ENCODE measurements at places on chromosomes 4 and X.
A peak's percentile ranks its signal among the peaks of the same experiment; 100 is the strongest.

GRCh38 chr4:122652379-122652778 lies 31.5 kb upstream of the IL21 start:
- peak; percentile 16 for DNase-seq

- DNase-seq = no peak
Observed at GRCh38 chrX:102115748-102116147, 9.7 kb upstream of the TCEAL2 start.

DNA sequence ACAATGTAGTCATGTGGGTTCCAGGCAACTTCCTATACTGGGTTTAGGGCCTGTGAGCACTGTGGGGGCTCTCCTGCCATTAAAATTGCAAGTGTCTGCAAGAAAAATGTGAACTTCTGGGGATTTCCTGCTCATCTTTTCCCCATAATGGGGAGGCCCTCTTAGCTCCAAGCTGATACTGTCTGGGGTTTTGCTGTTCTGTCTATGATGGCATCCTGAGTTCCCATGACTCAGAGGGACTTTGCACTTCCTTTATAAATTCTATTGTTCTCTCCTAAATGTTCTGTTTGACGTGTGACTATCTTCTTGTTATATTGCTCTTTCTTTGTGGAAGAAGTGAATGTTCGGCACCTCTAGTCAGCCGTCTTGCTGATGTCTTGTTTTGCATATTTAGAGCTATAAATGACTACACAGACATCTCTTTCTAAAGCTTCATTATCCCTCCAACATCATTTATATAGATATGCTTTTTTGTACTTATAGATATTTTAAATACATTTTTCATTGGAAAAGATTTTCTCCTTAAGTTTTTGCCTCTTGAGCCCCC lies 465.8 kb downstream of the NAF1 start:
- no peak for DNase-seq

DNA sequence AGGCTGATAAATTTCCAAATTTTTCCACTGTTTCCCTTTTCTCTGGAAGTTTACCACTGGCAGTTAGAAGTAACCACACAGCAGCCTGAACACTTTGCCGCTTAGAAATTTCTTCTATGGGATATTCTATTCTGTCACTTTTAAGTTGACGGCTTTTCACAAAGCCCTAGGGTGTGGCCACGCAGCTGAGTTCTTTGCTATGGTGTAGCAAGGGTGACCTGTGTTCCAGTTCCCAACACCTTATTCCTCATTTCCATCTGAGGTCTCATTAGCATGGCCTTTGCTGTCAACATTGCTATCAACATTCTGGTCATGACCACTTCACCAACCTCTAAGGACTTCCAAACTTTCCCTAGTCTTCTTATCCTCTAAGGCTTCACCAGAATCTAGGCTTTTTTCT lies 45.4 kb upstream of the NFKB1 start:
- DNase-seq = no peak

DNA sequence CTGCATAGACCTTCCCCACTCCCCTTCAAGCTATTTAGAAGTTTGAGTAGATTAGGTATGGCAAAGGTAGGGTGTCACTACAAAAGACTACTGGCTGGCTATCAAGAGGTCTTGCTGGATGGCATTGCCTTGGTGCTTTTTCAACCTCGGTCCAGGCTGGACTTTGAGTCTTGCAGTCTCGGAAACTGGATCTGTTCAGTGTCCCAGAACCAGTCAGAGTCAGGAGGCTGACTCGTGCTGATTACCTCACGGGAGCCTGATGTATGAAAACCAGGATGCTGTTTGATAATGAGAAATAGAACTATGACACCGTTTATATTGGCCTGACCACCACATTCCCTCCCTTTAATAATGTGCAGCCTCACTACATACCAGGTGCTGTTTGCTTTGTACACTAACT lies 2.7 kb upstream of the PHKA1 start:
- DNase-seq = no peak

DNA sequence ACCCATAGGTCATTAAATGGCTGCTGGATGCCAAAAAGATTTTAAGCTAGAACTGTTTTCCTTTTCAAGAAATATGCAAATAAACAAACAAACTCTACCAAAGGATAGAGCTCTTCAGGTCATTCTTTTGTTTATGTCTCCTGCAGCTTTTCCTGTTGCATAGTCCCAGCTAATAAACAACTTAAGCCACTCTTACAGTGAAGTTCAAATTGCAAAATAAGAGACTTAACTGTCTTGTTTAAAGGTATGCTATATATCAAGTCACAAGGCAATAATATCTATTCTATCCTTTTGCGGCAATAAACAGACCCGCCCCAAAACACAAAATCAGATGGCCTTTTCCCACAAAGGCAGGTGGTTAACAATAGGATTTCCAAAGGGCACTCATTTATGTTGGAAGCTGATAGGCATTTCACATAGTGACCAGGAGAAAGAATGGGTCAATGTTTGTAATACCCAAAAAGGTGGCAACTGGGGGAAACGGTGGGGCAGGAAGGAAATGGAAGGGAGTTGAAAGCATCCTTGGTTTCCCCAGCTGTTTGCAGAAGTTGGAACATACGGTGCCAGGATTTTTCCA lies 15.3 kb downstream of the HAND2 start:
- DNase-seq = no peak

GRCh38 chr4:54745031-54745770 lies 87.4 kb downstream of the KIT start:
- no peak for DNase-seq

DNA sequence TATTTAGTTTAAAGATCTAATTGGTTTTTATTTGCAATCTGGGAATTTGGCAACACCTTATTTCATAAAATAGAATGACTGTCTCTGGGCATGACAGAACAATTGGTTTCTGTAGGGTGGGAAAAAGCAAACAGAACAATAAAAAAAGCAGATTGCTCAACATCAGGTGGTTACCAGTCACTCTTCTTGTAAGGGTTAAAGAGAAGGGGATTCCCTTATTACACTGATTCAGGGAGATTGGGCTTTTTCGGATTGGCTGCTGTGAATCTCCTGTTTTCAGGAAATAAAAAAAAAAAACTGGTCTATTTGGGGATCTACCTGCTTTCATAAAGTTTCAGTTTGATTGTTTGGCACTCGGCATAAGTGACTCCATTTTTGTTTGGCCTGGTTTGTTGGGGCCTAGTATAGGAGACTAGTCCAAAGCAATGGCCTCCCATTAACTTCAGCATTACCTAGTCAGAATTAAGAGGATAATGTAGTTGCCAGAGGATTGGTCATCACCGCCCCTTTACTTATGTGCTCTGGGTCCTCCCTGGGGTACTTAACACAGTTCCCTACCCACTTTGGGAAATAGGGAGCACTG lies 380.5 kb downstream of the IDS start:
- no peak for DNase-seq

DNA sequence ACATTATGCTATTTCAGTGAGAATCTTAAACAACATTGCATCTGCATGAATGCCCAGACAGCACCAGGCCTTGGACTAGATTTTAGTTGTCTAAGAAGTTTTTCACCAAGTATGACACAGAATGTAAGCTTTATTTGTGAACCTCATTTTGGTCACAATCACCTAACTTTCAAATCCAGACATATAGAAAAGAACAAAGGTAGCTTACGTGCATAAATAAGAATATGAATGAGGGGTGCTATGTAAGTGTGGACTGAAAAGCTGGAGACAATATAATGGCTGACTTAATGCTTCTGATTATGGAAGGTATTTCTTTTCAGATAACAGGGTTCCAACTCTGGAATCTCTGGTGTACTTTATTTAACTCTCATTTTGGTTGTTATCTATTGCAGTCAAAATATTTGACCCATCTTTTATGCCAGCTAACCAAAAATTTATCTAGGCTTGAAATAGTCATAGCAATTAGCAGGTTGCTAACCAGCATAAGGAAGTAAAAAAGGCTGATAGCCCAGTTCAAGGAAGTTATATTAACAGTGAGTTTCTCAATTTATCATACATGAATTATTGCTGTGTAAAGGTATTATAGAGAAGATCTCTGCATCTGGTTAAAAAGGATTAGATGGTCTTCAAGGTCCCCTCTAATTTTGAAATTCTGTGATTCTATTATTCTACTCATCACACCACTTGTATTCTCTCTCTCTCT lies 36.5 kb downstream of the SLC7A11 start:
- no peak for DNase-seq

DNA sequence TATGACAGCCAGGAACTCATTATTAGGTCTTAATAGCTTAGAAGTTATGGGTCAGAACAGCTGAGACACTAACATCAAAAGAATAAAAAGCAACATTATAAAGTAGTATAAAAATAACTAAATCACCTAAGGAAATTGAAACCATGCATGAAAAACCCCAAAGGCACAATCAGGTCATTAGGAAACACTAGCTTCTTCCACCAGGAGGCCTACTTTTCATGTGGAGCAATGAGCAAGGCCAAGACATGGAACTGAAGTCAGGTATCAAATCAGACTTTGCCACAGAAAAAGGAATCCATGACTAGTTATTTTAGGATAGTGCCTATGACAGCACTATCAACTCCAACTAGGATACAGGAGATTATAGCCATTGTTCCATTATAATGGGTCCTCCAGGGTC lies 7.9 kb downstream of the HUWE1 start:
- DNase-seq = no peak

DNA sequence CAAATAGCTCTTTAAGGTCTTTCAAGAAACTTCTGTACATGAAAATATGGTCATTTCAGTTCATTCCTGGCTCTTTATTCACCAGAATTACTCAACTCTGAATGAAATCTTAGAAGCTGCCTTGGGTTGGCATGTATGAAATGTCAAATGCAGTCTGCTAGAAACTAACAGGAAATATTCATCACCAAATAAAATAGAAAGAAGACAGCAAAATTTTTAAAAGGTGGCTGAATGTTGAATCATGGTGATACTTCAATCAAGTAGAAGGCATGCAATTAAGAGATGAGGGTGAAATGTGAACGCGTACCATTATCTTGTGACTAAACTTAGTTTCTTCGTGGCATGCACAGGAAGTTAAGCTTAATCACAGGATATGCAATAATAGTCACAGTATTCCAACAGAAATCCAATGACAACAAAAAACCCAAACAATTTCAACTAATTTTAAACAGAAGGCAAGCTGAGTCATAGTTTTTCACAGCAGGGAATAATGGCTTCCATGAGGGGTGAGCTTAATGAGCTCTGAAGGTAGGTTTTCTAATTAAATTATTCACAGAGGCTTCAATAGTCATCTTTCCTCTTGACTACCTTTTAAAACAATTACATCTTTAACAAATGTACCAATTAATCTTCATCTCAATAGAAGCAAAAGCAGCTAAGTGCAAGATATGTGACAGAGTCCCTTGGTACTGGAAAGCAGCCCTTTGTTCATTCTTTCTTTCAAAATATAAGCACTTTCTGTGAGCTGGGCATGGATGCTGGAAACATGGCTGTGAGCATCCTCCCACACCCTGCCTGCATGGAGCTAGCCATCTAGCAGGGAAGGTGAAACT lies 44.5 kb downstream of the SCFD2 start:
- DNase-seq = no peak

DNA sequence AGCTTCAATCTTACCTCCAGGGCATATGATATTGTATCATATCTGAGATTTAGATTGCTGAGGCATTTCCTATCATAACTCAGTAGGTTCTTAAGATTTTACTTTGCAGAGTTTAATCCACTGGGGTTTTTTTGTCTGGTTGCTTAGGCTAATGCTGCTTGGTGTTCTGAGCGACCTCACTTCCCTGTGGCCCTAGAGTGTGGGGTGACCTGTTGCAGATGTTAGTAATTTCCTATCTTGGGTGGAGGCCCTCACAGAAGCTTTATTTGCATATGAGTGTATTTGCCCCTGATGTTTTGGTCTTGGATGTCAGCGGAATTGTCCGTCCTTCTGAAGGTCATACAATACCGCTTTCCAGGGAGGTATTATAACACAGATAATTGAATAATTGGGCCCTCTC lies 137.1 kb downstream of the NDST3 start:
- DNase-seq = no peak

- DNase-seq = no peak
Observed at GRCh38 chr4:146814750-146815149, 130.9 kb downstream of the TTC29 start.

- no peak for DNase-seq
Observed at GRCh38 chr4:146976145-146976544, 30.5 kb upstream of the TTC29 start.

DNA sequence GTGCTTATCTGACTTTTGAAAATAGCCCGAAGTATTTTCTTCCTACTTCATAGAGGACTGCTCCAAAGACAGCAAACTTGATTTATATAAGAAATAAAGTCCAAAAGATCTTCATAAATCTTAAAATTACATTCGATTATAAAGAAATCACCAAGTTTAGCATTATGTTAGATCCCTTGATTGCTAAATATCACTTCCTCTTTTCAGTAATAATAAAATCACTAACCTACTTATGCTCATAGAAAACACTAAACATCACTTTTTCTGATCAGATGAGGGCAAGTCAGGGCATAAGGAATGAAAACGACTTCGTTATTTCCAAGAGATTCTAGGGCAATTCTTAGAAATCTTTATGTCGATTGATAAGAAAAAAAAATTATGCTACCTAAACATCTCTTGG lies 32.0 kb downstream of the DYNLT3 start:
- DNase-seq = no peak

GRCh38 chr4:100548200-100548560 lies 30.4 kb upstream of the EMCN start:
- DNase-seq = no peak

DNA sequence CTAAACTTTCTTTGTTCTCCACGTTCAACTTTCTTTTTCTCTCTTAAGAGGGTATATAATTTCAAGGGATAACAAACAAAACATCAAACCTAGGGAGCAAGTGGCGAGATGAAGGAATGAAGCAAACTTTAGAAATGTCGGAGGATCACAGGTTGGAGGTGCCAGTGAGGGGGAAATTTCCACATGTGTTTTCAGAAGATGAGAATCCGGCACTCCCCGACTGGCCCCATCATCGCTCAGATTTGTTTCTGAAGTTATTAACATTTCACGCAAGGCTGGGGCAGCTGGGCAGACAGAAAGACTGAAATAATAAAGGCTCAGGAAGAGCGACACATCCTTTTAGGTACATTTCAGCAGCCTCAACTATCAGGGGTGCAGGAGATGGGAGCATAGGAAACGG lies 134.9 kb downstream of the SMIM20 start:
- DNase-seq = no peak

DNA sequence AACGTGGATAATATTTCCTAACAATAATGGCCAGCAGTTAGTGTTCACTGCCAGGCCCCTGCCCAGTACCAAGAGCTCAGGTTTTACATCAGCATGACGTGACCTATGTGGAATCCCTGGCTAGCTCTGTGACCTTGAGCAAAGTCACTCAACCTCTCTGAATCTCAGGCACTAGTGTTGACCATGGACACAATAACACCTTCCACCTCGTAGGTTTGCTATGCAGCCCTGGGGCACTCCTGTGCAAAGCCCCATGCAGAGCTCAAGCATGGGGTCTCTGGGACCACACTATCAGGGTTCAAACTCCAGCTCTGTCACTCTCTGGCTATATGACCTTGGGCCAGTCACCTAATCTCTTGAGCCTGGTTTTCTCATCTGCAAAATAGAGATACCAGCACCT lies 38.7 kb upstream of the MSX1 start:
- DNase-seq = no peak

GRCh38 chr4:110586131-110586850 lies 36.6 kb downstream of the PITX2 start:
- DNase-seq = no peak

- DNase-seq = no peak
Observed at GRCh38 chr4:150140774-150141400, 62.6 kb downstream of the DCLK2 start.

Data from ovary (tissue), 10 donors.